ENCODE measurements at places on chromosomes 1 and 21.

DNA sequence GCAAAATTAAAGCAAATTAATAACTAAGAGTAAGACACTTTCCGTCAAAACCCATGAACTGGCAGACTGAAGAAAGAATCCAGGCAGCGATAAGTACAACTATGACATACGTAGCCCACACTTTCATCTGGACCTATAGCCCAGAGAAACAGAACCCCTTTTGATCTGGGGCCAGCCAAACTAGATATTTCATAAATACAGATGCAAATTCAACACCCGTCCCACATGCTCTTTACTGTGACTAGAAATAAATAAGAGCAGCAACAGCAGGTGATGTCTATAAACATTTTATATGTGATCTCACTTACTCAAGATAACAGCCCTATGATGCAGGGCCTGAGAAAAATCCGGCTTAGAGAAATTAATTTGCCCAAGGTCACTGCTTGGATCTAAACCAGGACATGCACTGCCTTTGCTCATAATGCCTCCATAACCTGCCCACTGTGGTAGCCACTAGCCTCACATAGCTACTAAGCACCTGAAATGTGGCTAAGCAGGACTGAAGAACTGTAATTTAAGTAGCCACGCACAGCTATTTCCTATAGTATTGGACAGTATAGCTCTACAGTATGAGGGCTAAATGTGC, 130.2 kb downstream of the TGFBR3 start:
- no peak for DNase-seq

DNA sequence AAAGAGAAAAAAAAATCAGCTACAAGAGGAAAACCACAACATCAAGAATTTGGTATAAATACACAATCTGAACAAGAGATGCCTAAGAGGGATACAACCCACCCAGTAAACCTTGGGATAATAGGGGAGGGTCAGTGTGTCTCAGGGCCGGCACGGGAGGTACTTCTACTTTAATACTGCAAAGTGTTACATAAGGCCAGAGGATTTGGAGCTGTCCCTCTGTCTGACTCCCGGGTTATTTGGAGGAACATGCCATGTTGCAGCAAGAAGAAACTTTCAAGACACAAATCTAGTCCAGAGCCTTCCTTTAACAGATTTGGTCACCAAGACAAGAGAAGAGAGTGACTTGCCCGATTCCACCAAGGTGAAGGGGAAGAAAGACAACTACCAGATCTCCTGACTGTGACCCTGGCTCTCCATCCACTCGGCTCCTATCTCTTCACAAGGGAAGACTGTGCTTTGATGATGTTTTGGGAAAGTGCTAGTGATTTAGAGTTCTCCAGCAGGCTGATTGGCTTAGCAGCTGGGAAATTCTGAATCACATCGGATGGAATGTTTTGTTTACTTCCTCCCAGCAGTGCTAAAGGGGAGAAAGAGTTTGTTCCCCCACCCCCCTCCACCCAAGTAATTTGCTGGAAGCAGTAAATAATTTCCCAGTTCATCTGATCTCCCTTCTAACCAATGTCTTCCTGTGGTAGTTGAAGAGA, 29.3 kb downstream of the SGIP1 start:
- peak; percentile 17 for DNase-seq

GRCh38 chr1:22772014-22772413, 61.4 kb downstream of the EPHB2 start:
- DNase-seq = no peak

- DNase-seq = peak; percentile 54
Observed at GRCh38 chr1:39102537-39103327, 76.6 kb downstream of the NDUFS5 start.

- peak; percentile 65 for DNase-seq
Observed at GRCh38 chr1:22870201-22870871, 102.3 kb downstream of the LACTBL1 start.

- no peak for DNase-seq
Observed at GRCh38 chr1:180966744-180967536, 54.2 kb downstream of the KIAA1614 start.

DNA sequence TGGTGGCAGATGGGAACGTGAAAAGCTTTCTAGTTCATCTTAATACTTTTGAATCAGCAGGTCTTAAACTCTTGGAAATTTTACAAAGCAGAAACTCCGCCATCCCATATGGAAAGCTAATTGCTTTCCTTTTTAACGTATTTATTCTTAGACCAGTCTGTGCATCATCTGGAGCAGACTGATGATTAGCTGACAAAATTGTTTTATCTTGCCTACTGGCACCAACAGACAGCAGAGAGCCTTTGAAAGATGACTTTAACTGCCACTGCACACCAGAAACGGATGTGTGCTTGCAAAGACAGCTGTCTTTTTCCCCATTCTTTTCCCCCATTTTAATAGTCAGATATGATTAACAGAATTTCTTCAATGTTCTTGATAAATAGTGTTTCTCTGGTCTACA, 97.0 kb downstream of the PLD5 start:
- no peak for DNase-seq

DNA sequence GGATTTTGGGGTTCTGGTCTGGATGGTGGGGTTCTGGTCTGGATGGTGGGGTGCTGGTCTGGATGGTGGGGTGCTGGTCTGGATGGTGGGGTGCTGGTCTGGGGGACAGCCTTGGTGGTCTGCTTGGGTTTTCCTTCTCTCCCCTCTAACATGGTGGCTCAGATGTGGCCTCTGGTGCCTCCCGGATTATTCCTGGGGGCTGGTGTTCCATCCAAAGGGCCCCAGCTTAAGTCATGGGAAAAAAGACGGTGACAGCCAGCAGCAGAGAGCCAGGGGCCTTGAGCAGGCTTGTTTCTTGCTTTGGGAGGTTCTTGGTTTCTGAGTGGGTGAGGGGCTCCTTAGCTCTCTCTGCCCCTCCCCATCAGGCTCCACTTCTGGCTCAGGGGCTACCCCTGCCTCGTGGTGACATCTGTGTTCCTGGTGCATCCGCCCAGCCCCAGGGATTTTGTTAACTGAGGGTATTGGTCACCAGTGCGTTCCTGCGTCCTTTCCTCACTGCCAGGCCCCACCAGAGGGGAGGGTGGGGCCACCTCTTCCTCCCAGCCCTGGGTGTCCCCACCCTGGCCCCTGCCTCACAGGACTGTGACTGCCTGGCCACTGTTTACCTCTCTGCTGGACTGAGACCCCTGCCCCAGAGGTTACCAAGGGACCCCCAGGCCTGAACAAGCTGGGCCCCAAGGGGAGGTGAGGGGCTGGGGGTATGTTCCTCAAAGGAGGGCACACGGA, 43.2 kb upstream of the ACTRT2 start:
- no peak for DNase-seq

GRCh38 chr1:161177936-161178244, 583 bp upstream of the B4GALT3 start:
- no peak for DNase-seq

DNA sequence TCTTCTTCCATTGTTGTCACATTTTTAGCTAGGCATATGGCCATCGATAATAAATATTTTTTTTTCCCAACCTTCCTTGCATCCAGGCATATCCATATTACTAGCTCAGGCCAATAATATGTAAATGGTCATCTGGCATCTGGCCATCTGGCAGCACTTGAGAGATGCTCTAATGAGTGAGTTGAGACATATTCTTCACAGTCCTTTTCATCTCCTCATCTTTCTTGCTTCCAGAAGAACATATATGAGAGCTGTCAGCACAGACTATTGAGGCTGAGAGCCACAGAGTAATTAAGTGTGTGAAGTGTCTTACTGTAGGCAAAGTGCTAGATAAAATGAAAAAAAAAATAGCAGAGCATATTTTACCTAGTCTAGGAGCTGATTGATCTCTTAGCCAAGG, 628.4 kb upstream of the TMPRSS15 start:
- DNase-seq = no peak

- peak; percentile 89 for DNase-seq
Observed at GRCh38 chr1:62687903-62688686, at the start of gene DOCK7. Gene DOCK7 (minus strand): TSS chr1:62688386. CDS start chr1:62688264, 122 bp downstream.

DNA sequence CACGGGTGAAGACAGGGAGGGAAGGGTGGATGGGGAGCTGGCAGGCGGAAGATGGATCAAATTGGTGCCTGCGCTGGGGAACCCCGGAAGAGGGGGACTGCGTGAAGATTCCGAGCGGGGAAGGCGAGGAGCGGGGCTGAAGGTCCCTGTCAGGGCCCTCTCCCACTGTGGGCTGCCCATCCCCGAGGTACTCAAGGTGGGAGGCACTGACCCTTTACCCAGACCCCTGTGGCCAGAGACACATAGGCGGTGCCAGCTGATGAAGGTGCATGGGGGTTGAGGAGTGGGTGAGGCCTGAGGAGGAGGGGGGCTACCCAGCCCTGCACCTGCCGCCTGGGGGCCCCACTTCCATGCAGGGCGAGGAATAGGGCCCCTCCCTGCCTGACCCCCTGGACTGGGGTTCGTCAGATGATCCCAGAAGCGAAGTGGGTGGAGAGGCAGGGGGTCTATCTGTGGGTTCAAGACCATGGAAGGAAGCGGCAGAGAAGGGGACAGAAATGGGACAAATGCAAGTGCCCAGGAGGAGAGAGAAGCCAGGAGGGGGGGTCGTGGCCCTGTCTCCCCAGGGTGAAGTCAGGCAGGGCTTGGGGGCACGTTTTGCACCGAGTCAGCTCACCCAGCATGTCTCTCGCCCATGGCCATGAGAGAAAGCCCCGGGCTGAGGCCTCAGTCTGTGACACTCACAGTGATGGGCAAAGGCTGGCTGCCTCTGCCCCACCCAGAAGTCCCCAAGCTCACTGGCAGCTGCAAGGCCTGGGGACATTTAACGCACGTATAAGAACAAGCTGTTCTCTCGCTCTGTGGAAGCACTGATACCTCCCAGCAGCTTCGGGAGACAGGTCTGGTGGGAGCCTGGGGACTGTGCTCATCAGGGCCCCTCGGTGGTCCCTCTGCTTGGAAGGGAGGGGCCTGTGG, 7.0 kb upstream of the MMEL1 start:
- no peak for DNase-seq

DNA sequence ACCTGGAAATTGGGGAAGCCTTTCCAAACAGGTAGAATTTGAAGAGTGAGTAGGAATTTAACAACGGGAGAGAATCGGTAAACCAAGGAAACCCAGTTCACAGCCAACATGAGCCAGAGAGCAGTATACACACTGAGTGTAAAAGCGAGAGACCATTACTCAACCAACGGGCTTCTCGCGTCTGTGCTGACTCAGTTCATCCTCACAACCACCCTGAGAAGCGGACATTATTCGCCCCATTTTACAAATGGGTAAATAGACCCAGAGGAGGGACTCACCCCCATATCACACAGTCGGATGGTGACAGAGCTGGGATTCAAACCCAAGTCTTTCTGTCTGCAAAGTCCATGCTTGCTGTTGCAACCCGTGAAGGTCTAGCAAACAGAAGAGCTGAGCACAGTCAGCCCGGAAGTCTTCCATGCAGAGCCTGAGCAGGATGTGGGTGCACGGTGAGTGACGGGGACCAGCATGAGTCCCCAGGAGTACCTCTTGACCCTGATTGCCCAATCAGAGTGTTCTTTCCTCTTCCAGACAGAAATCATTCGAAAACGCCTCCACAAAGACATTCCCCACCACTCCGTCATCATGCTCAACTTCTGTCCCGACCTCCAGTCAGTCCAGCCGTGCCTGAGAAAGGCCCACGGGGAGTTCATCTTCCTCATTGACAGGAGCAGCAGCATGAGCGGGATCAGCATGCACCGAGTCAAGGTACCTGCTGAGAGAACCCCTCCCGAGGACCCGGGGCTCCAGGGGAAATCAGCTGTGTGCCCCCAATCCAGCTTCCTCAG, 32.3 kb downstream of the VWA5B1 start:
- no peak for DNase-seq

DNA sequence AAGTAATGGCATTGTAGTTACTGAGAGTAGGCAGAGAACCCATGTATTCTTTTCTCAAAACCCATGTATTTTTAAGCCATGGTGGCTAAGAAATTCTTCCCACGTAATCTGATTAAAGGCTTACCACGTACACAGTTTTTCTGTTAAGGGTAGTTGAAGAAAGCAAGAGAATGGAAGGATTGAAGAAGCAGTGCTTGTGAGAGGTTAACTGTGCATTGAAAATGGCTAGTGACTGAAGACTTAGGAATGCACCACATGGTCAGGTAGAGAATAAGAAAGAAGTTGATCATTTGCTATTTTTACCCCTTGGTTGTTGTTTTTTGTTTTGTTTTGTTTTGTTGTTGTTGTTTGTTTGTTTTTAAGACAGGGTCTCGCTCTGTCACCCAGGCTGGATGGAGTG, 178.9 kb upstream of the SNX7 start:
- DNase-seq = no peak

DNA sequence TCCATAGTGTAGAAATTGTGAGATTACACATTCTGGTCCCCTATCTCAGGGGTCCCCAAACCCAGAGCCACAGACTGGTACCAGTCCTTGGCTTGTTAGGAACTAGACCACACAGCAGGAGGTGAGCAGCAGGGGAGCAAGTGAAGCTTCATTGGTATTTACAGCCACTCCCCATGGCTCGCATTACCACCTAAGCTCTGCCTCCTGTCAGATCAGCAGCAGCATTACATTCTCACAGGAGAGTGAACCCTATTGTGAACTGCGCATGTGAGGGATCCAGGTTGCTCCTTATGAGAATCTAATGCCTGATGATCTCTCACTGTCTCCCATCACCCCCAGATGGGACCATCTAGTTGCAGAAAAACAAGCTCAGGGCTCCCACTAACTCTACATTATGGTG, 229.7 kb upstream of the IRF2BP2 start:
- DNase-seq = no peak

DNA sequence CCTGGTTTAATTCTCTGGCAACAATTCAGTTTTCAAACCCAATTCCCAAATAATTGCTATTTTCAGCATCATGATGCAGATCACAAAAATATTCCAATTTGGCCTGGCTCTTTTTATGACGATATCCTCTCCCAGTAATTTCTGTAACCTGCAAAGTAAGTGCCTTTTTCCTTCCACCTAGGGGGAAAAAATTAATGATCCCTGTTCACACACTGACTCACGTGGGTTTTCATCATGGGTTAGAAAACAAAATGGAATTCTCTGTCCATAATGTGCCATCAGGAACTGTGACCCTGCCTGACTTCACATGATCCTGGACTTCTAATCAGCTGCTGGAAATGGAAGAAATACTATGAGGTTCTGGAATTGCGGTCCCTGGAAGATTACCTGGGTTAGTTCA, 24.5 kb downstream of the AK2 start:
- no peak for DNase-seq

GRCh38 chr1:37753473-37754321, 11.2 kb downstream of the EPHA10 start:
- peak; percentile 38 for DNase-seq

- DNase-seq = no peak
Observed at GRCh38 chr1:70415882-70416281, 4.8 kb downstream of the CTH start.

DNA sequence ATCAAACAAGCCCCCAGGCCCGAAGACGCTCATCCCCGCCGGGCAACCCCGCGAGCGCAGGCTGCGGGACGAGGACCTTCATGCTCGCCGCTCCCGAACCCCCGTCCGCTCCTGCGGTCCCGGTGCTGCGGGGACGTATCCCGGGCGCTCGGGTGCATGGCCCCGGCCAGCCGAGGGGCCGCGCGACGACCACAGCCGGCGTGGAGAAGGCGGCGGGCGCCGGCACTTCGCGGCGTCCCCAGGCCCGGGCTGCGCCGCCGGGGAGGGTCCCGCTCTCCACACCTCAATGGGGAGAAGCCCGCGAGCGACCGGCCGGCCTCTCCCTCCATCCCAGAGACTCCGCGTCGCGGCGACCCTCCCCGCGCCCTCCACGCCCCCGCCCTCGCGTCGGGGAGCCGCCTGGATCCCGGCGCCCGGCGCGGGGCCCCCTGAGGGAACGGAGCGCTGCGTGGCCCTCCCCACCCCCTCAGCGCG, 401 bp downstream of the ERRFI1 start:
- DNase-seq = no peak

Data from iPS-NIHi11 (cell line).